GOT3 (cell line): ENCODE measurements at places on chromosomes 2 and 18.

- DNase-seq: no peak
Measured at GRCh38 chr2:12495247-12495868, 221.4 kb upstream of the TRIB2 start.

- DNase-seq: no peak
Measured at GRCh38 chr2:108615480-108616090, 81.3 kb downstream of the LIMS1 start.

GRCh38 chr2:199940373-199940772, 14.9 kb downstream of the TYW5 start:
- DNase-seq: no peak

GRCh38 chr2:233062451-233062850, 2.3 kb downstream of the INPP5D start:
- no peak for DNase-seq

DNA sequence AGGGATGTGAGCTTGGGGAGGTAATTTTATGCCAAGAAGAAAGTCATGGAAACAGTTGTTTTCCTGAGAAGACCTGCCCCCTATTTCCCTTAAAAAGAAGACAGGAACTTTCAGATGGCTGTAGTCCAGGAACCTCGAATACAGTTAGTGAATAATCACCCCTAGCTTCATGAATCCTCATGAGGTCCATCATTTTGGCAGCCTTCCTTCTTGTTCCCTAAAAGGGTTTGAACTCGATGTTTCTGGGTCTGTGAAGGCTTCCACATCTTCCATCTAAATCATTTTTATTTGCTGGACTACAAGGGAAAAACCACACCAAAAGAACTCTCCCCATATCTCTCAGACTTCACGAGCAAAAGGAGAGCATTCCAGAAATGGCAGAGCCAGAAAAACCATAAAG, 290.8 kb downstream of the SLC4A3 start:
- DNase-seq: no peak

GRCh38 chr2:12990523-12990922, 273.8 kb downstream of the TRIB2 start:
- DNase-seq: no peak

- DNase-seq: no peak
Measured at GRCh38 chr2:48728840-48729239, 26.7 kb downstream of the LHCGR start.

DNA sequence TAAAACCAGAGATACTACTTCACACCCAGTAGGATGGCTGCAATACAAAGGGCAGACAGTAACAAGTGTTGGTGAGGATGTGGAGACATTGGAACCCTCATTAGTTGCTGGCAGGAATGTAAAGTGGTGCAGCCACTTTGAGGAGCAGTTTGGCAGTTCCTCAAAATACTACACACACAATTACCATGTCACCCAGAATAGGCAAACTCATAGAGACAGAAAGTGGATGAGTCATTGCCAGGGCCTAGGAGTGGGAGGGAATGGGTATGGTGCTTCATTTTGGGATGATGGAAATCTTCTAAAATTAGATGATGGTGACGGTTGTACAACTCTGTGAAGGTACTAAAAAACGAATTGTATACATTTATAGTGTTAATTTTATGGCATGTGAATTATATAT, 54.8 kb downstream of the ATP9B start:
- no peak for DNase-seq

- DNase-seq: no peak
Measured at GRCh38 chr2:17627434-17627833, 86.9 kb downstream of the VSNL1 start.

GRCh38 chr2:45968946-45969584, 317.6 kb downstream of the PRKCE start:
- no peak for DNase-seq

- no peak for DNase-seq
Measured at GRCh38 chr2:175811971-175812370, 190.1 kb downstream of the LNPK start.

DNA sequence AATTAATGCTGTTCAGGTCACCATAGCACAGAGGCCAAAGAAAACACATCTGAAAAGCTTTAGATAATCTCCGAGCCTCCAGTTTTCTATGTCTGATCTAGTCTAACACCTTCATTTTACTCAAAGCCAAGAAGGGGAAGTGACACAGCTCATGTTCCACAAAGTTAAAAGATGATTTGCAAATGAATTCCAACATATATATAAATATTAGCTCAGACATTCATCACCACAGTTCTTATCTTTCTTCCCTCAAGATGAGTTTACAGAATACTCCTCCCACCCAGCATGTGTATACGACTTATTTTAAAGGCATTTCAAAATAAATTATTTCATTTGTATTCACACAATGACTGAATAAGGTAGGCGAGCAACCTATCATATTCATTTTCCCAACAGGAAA, 82.4 kb downstream of the AAK1 start:
- no peak for DNase-seq

GRCh38 chr18:77702686-77703085, 453.0 kb downstream of the GALR1 start:
- no peak for DNase-seq

DNA sequence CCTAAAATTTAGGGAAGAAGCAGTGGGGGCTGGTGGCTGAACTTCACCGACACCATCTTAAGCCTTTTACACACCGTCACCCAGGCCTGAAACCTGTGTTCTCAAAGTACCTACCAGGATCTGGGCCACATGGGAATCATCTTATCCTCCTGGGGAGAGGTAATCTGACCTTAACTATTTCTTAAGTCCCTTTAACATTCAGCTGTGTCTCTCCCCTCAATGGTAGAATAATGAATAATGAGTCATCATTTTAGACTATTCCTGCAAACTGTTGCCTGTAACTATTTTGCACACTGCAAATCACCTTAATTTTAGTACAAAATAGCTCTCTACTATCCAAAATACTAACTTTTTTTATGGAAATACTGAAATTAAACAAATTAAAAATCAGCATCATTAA, 149.4 kb upstream of the KLF7 start:
- DNase-seq: no peak

- DNase-seq: no peak
Measured at GRCh38 chr2:111068435-111069058, 52.2 kb upstream of the BCL2L11 start.
